ENCODE measurements at places on chromosomes 7 and 10. TPM values are rescaled to one million over a fixed set of nuclear protein-coding genes. Genes with fewer than 3 reads are reported as not detected.

Gene AKR1C1
- total RNA-seq = 0.33 TPM

Gene KLLN
- 0.81 TPM for total RNA-seq

Gene CFAP70
- total RNA-seq = 0.28 TPM

Gene XPNPEP1
- total RNA-seq = 78.7 TPM

Gene BAG3
- 27.2 TPM for total RNA-seq

- no peak overlapping the region for H3K4me3 ChIP-seq
- H3K27me3 ChIP-seq = no peaks in the 10 kb centered on the region
- H3K36me3 ChIP-seq = peaks cover 56% of the 10 kb centered on the region
- DNase-seq = no peak
- no peak overlapping the region for H3K27ac ChIP-seq
- peaks cover 52% of the 10 kb centered on the region for H3K4me1 ChIP-seq
Measured at GRCh38 chr7:23523486-23524075, 8.2 kb downstream of the TRA2A start.

- peak overlapping the region; percentile 15 for H3K27ac ChIP-seq
- peaks cover 67% of the 10 kb centered on the region for H3K36me3 ChIP-seq
- DNase-seq = no peak
- H3K4me3 ChIP-seq = no peak overlapping the region
- H3K4me1 ChIP-seq = peaks cover 93% of the 10 kb centered on the region
Measured at GRCh38 chr7:24916463-24917040, 63.4 kb downstream of the OSBPL3 start.

DNA sequence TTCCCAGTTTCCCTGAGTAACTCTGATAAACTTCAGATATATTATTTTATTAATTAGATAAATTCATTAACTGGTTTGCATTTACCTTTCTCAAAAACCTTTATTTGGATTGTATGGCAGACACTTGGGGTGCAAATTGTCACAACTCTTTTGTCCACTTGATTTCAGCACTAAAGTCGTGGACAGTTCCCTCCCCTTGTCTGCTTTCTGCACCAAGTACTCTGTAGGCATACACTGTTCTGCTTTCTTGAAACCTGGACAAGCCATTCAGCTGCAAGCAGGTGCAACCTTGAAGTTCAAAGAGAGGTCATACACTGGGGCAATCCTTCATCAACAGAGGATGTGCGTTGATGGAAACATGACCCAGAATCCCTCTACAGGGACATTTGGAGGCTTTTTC lies 162.9 kb downstream of the ARL5B start:
- no peak overlapping the region for H3K4me3 ChIP-seq
- DNase-seq = no peak
- H3K27me3 ChIP-seq = no peaks in the 10 kb centered on the region
- no peaks in the 10 kb centered on the region for H3K36me3 ChIP-seq

GRCh38 chr7:134473861-134474291 lies 15.0 kb upstream of the AKR1B1 start:
- DNase-seq = no peak
- H3K27me3 ChIP-seq = peaks cover 3% of the 10 kb centered on the region
- no peak overlapping the region for H3K27ac ChIP-seq
- no peaks in the 10 kb centered on the region for H3K4me1 ChIP-seq

DNA sequence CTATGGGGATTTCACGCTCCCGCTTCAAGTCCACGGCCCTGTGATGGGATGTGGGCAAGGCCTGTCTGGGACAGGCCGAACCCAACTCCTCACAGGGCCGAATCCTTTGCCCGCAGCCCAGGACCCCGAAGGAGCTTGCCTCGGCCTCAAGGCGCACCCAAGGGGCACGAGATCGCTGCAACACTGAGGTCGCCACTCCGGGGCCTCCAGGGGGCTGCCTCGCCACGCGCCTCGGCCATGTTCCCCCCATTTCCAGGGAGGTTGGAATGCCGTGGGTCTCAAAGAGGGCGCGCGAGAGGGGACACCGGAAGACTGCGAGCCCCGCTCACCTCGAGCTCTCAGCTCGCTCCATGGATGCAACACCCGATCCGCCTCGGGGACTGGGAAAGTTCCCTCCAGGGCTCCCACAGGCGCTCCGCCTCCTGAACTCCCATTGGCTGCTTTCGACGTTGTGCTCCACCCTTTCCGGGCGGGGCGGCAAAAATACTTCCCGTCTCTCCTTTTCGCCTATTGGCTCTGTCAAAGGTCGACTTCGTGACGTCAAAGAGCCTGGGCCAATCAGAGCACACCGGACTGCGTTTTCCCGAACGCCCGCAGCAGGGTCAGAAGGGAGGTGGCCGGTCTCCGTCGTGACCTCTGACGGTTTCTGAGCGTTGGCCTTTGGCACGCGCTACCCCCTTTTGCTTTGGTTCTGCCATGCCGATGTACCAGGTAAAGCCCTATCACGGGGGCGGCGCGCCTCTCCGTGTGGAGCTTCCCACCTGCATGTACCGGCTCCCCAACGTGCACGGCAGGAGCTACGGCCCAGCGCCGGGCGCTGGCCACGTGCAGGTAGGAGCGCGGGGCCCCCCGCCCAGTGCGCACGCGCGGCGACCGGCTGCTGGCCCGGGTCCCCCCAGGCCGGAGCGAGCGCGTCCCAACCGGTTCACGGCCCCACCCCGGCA lies at the start of the genes AIMP2 and PMS2:
Gene AIMP2 (plus strand): TSS at position 605 of the 944 bp plus-strand sequence. CDS start 92 bp downstream, at position 697.
Gene PMS2 (minus strand): TSS at position 382 of the 944 bp plus-strand sequence. CDS start 30 bp downstream, at position 352.
- peak within 1 kb of the TSS; percentile 90 for H3K27ac ChIP-seq
- peaks cover 20% of the 10 kb centered on the region for H3K36me3 ChIP-seq
- peak; percentile 97 for DNase-seq
- H3K27me3 ChIP-seq = no peaks in the 10 kb centered on the region

- H3K4me3 ChIP-seq = no peak overlapping the region
- H3K27ac ChIP-seq = no peak overlapping the region
- no peak for DNase-seq
Measured at GRCh38 chr7:75689246-75690099, 49.3 kb downstream of the HIP1 start.

- DNase-seq = no peak
- no peak overlapping the region for H3K27ac ChIP-seq
- H3K27me3 ChIP-seq = no peaks in the 10 kb centered on the region
- H3K4me3 ChIP-seq = no peak overlapping the region
Measured at GRCh38 chr7:68619526-68619925, 978.7 kb upstream of the AUTS2 start.

- H3K27me3 ChIP-seq = no peaks in the 10 kb centered on the region
- DNase-seq = no peak
- no peaks in the 10 kb centered on the region for H3K36me3 ChIP-seq
- H3K4me3 ChIP-seq = no peak overlapping the region
Measured at GRCh38 chr7:16747102-16747501, 6.5 kb upstream of the TSPAN13 start.

DNA sequence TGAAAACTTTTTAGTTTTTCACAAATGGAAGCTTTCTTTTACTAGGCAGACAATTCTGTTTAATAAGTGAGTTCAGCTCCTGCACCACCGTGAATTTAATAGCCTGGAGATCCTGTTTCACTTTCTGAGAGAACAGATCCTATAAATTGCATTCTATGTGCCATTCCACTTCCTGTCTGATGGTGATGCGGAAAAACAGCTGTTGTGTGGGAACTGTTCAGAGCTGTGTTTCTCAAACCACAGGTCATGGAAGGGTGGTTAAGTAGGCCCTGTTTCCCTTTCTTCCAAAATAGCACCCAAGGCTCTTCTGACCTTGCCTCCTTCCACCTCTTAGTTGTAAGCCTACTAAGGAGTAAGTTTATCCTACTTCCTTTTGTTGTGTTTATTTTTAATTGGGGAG lies 97.2 kb upstream of the DKK1 start:
- no peak overlapping the region for H3K27ac ChIP-seq
- no peak overlapping the region for H3K4me3 ChIP-seq
- no peaks in the 10 kb centered on the region for H3K36me3 ChIP-seq
- no peaks in the 10 kb centered on the region for H3K4me1 ChIP-seq

DNA sequence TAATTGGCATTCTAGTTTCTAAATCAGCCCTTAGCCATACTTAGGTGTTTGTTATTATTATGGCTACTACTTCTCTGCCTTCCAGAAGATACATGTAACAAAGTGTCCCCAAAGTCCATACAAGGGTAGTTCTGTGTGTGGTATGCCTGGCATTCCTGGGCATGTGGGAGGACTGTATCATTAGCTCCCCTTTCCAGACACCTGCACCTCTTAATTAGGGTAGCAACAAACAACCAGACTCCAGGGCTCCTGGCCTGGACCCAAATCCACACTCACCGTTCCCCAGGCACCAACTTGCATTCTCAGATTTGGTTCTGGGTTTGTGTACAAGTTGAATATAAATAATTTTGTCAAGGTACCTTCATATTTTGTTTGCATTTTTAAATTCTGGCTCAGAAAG lies 15.5 kb upstream of the CALD1 start:
- no peaks in the 10 kb centered on the region for H3K4me1 ChIP-seq
- H3K27me3 ChIP-seq = peaks cover 9% of the 10 kb centered on the region
- no peaks in the 10 kb centered on the region for H3K36me3 ChIP-seq
- no peak for DNase-seq
- no peak overlapping the region for H3K4me3 ChIP-seq

Data from activated CD4-positive, alpha-beta memory T cell treated with anti-CD3 and anti-CD28 coated beads, Interleukin-2, amount 10 ng/mL, durations not matched to agents 7 days and 5 days (primary cell).